ENCODE measurements at places on chromosomes 6 and 20.

DNA sequence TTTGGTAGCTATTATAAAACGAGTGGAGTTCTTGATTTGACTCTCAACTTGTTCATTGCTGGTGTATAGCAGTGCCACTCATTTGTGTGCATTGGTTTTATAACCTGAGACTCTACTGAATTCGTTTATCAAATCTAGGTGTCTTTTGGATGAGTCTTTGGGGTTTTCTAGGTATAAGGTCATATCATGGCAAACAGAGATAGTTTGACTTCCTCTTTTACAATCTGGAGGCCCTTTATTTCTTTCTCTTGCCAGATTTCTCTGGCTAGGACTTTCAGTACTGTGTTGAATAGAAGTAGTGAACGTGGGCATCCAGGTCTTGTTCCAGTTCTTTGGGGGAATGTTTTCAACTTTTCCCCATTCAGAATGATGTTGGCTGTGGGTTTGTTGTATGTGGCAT, 38.8 kb downstream of the SUMO4 start:
- DNase-seq: no peak

DNA sequence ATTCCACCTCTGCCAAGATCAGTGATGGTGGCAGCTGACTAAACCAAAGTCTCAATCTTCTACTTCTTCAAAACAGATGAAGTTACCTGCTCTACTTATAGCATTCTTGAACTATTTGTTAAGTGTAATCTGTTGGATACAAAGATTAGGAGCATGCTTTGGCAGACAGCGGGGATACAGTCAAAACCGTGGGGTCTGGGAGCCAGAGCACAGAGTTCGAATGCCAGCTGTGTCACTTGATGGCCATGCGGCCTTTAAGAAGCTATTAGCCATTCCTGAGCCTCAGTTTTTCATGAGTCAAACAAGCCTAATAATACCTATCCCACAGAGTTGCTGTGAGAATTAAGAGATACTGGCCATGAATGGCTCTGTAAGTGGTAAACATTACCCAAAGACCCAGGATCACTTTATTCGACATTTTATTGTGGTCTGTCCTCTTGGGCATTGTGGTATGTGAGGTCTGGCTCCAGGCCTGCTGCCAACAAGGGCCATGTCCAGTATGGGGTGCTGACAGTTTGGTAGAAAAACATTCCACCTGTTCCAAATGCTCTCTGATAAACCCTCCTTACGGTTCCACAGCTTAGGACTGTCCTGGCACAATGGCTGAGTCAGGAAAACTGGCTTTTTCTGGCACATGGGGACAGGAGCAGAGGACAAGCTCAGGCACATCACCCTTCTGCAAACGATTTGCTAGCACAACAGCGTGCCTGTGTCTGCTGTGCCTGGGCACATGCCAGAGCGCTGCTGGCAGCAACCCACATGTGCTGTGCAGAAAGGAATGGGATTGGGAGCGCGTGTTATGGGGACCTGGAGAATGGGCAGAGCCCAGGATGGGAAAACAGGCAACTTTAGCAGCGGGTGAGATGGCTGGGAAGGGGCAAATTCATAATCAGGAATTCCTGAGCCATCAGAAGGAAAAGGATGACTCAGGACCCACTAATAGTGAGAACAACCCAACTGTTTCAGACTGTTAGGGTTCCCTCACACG, 15.7 kb upstream of the FAM83C start:
- no peak for DNase-seq

DNA sequence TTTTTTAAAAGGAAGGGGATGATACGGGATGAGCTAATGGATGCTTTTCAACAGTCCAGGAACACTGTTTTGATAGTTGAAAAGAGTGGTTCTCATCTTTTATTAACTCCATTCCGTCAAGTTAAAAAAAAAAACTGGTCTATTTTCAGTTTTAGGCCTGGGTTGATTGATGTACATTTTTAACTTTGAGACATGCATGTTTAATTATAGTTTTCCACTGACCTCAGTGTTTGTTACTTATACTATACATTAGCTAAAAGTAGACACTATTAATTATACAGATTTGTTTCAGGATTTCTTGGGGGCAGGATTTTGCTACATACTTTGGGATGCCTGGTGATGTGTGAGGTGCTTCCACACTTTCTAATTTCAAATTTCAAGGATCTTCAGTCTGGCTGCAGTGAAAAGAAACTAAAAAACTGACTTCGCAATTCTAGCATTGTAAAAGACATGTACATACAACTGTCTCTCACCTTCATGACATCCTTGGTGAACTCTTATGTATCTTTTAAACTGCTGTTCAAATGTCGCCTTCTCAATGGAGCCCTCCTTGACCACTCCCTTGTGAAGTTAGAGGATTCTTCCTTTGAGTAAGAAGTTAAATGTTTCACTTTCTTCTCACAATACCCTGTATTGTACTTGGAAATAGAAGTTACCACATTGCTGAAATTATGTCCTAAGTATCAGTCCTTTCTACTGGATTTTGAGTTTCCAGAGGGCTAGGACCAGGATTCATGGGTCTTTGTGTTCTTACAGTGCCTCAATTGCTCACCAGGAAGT, 101.7 kb downstream of the TSHZ2 start:
- DNase-seq: no peak

DNA sequence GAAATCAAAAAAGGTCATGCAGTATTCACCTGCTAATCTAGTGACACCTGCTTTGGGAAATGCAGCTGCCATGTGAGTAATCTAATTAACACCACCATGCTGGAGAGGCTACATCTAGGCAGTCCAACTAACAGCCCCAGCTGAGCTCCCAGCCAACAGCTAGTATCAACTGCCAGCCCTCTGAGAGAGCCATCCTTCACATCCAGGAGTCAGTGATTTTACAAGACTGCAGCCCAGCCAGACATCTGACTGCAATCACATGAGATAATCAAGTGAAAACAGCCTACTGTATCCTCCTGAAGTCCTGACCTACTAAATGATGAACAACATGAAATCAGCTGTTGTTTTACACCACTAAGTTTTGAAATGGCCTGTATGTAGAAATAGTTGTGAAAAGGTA, 298.4 kb downstream of the TRDN start:
- DNase-seq: no peak

DNA sequence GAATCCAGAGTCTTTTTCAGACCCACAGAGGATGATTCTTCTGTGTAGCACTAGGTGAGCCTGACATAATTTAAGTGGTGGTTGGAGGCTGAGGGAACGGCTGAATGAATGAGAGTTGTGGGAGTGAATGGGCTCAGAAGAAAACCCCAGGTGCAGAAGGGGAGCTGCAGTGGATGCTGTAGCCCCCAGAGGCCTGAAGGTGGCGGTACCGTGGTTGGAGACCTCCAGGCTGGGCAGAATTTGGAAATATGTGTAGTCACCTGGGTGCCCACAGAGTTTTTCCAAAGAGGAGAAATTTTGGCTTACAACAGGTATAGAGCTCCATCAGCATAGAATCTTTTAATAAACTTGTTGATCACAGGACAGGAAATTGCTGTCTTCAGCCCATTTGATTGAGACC, 6.5 kb upstream of the RAET1G start:
- no peak for DNase-seq

DNA sequence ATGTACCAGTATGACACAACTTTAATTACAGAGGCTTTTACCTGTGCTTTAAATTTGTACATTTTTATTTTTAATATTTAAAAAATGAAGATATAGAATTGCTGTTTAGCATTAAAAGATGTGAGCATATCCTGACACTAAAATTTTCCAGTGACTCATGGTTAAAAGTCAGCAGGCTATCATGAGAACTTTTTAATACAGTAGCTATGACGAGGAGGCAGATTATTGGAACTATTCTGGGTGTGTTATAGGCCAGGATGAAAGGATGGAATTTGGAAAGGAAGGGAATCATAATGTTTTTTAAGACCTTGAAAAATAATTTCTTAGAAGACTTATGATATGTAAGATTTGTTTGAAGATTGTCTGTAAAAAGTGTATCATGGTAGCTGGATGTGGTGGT, 91.0 kb downstream of the GFRA4 start:
- DNase-seq: no peak

DNA sequence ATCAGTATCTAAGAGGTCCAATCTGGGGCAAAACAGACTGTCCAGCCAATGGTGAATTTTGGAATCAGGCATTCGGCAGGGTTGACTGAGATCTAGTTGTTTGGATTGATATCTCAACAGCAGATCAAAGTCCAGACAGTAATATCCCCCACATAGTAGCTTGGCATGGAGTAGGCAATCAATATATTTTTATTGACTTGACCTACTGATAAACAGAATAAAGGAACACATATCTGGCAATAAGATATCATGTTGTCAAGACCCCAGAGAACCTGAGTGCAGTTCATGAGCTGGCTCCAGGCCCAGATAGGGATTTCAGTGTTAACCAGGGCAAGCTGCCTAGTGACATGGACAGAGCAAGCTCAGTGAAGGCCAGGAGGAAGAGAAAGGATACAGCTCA, 34.4 kb downstream of the TNFAIP3 start:
- DNase-seq: no peak

- DNase-seq: no peak
These were observed 64.7 kb downstream of the RFX6 start for GRCh38 chr6:116941727-116942126.

Data from hematopoietic multipotent progenitor cell treated with erythropoietin and hydrocortisone succinate and interleukin-3 and kit ligand, for 8 days (in vitro differentiated cells).